ENCODE measurements at places on chromosomes 7 and 10. TPM values are rescaled to one million over a fixed set of nuclear protein-coding genes. Genes with fewer than 3 reads are reported as not detected.

Gene SYCE1
- 0.37 TPM for total RNA-seq

Gene PNLIPRP1
- not detected for total RNA-seq

Gene SPDYE9
- not detected for total RNA-seq

Gene SCIN
- total RNA-seq: 0.31 TPM

GRCh38 chr7:30671793-30672465, 10.3 kb downstream of the CRHR2 start:
- DNase-seq: peak; percentile 67

DNA sequence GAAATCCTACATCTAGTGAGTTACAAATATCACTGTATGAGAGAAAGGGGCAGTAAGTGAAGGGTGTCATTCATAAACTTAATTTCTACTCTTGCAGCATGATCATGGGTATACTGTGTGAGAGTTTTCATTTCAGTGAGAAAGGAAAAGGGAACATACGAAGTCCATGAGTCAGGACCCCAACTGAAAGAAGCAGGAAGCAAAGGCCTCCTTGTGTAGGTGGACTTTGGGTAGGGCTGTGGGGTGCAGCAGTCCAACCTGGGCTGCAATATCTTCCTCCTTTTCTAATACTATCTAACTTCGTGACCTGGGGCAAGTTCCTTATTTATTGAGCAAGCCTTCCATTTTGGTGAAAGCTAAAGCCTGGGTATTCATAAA, 248.2 kb upstream of the TCF7L2 start:
- DNase-seq: no peak

GRCh38 chr10:43417950-43418768, 9.2 kb upstream of the HNRNPF start:
- DNase-seq: no peak

DNA sequence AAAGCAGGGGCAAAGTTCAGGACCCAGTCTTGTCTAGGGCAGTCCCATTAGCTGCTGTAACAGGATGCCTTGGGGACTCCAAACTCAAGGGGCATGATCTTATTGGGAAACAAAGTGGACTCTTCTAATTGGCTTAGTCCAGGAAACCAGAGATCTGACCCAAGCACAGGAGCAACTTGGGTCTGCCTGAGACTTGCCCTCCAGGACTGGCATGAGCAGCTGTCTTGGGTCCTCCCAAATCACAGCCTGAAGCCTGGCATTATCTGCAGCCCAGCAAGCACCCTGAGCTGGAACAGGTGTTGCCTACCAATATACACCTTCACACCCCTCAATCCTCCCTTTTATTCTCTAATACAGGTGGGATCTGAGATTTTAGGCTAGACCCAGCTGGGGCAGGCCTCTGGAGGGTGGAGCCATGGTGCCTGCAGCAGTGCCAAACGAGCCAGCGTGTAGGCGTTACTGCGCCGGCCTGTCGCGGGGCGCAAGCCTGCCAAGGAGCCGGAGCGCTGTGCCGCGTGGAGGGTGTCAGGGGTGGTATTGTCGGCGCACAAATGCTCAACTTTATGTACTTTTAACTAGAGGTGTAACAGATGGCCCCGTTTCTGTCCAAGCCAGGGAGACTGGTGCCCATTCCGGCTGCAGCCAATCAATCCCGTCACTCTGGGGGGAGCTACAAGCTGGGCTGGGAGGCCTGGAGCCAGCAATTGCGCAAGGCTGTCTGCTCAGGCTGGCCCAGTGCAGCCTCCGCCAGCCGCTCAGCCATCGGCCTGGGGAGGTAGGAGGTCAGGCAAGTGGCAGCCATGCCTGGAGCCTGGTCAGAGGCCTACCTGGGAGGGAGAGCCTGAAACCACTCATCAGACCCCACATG, 12.8 kb upstream of the LBX1 start:
- peak; percentile 83 for DNase-seq

- DNase-seq: no peak
Measured at GRCh38 chr10:69874449-69874848, 72.7 kb downstream of the COL13A1 start.
